HTR-8/SVneo (cell line): ENCODE measurements at places on chromosomes 12 and 14.

- DNase-seq, result no peak
These were observed 107.6 kb downstream of the PTPRB start for GRCh38 chr12:70529647-70530046.

DNA sequence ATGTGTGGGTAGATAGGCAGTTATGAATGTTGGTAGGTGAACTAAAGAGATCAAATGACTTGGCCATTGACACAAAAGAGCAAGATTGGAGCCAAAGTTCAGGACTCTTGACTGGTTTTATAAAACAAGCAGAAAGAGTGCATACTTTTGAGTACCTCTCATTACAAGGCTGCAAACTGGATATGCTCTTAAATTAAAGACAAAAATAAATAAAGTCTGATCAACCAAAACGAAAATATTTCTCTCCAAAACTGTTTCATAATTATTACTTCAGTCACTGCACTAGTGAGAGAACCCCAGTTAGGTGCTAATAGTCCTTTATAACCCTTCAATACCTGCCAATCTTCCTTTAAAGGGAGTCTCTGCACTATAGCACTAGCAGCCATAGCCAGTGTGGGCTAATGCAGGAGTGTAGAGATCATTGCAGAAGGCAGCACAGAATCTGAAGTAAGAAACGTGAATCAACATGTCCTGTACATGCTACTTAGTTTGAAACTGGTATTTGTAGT, 147.1 kb downstream of the FOXA1 start:
- no peak for DNase-seq

DNA sequence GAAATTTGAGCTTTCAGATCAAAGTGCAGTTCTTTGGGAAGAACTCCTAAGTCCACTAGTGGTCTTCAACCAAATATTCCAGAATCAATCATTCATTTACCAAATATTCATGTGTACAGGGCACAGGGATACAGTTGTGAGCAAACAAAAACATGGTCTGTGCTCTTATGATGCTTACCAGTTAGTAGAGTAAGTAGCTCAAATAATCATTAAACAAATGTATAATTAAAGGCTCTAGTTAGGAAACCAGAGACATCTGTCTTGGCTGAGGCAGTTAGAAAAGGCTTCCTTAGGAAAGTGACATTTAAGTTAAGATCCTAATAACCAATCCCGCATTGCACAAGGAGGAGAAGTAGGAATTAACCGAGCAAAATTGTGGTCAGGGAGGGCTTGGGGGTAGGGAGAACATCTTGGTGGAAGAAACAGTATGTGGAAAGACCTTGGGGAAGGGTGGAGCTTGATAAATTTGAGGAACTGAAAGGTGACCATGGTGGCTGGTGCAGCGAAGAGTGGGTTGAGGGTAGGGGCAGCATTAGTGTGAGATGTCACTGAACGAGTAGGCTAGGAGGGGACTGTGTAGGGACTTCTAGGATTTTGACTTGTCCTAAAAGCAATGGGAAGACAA, 40.0 kb downstream of the PEBP1 start:
- DNase-seq, result no peak

DNA sequence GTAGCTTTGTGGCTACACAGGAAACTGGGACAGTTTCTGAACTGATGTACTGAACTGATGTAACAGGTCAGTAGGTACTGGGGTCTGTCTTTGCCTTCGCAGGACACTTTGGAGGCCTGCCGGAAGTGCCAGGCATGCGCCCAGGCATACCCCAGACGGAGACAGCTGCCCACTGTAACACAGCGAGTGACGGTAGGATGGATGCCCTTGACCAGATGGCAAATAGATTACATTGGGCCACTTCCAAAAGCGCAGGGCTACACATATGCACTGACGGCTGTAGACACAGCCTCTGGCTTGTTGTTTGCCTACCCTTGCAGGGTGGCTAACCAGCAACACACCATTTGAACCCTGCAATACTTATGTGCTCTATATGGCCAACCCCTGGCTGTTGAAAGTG, 94.1 kb upstream of the TMPO start:
- DNase-seq, result no peak

DNA sequence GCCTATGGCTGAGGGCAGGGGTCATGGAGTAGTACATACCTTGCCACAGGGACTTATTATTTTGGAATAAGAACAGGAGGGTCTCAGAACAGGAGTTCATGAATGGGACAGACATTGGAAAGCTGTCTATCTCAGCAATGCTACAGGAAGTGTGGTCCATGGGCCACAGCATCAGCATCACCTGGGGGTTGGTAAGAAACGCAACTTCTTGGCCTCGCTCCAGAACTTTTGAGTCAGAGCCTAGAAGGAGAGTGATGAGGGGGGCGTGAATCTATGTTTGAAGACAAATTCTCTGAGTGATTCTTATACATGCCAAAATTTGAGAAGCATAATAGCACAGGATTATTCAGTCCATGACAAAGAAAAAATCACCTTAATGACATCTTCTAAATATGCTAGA, 156.6 kb downstream of the RPAP3 start:
- DNase-seq, result no peak

GRCh38 chr12:52870361-52871290, 21.8 kb upstream of the KRT78 start:
- DNase-seq, result peak; percentile 68

DNA sequence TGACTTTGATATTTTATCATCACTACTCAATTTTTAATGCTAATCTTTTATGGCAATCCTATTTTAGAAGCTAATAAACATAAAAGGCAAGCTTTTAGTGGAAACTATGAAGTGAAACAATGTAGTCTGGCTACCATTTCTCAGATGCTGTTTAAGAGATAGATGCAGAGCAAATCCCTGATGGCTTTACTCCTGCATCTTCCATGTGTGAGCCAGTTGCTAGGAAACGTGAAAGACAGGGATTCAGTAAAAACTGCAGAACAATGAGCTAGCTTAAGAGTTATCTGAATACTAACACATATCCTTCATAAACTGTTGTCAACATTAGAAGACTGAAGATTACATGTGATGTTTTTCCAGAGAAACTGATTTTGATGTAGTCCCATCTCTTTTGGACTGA, 112.6 kb downstream of the SLC2A13 start:
- DNase-seq, result no peak

DNA sequence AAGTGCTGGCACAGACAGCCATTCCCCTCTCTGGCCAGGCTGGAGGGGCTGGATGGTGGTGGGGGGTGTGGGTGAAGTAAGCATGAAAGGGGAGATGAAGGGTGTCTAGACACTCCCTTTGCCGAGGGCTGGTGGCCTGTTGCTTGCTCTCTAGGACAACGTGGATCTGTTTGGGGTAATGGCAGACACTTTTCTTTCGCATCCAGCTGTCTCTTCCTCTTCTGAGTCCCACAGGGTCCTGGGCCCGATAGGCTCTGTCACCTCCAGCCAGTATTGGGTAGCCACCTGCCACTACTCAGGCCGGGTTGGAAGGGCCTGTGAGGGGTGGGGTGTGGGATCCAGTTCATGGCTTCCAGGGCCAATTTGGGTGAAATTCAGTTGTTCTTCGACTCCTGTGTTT, 218.1 kb downstream of the CACNA1C start:
- no peak for DNase-seq

DNA sequence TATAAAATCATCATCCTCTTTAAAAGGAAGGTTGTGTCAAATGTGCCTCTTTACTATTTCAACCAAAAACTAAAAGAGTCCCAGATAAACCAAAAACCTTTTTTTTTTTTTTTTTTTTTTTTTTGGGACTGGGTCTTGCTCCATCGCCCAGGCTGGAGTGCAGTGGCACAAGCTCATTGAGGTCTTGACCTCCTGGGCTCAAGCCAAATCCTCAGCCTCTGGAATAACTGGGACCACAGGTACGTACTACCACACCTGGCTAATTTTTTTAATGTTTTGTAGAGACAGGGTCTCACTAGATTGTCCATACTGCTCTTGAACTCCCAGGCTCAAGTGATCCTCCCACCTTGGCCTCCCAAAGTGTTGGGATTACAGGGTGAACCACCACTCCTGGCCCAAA, 16.4 kb upstream of the SELPLG start:
- no peak for DNase-seq

DNA sequence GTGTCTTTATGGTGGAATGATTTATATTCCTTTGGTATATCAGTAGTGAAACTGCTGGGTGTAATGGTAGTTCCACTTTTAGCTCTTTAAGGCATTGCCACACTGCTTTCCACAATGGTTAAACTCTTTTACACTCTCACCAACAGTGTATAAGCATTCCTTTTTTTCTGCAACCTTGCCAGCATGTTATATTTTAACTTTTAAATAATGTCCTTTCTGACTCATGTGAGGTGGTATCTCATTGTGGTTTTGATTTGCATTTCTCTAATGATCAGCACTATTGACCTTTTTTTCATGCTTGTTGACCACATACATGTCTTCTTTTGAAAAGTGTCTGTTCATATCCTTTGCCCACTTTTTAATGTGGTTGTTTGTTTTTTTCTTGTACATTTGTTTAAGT, 142.5 kb downstream of the MSRB3 start:
- no peak for DNase-seq

- DNase-seq, result peak; percentile 17
These were observed 28.8 kb upstream of the CLMN start for GRCh38 chr14:95348395-95349080.

- no peak for DNase-seq
These were observed 89.2 kb upstream of the TMEM263 start for GRCh38 chr12:106866426-106867080.

DNA sequence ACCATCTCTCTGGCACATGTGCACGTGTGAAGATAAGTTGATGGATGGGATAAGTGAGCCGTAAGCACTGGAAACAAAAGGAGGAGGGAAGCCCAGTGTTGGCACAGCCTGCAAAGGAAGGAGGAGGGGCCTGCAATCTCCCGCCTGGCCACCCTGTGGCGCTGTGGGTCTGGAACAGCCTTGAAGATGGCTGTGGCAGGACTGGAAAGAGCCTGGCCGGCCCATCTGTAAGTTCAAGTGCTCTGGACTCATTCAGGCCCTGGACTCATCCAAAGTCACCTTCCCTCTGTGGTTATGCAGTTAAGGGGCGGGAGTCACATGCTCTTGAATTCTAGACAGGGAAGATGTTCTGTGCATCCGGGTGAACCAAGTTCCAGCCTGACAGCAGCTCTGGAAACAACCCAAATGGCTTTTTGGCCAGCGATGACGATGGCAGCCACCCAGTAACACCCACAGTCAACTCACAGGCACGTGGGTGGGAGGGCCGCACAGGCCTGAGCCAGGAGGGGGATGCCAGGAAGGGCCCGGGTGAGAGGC, 50.4 kb downstream of the CHGA start:
- peak; percentile 43 for DNase-seq

- no peak for DNase-seq
These were observed 6.1 kb downstream of the RAPGEF3 start for GRCh38 chr12:47752552-47752951.

DNA sequence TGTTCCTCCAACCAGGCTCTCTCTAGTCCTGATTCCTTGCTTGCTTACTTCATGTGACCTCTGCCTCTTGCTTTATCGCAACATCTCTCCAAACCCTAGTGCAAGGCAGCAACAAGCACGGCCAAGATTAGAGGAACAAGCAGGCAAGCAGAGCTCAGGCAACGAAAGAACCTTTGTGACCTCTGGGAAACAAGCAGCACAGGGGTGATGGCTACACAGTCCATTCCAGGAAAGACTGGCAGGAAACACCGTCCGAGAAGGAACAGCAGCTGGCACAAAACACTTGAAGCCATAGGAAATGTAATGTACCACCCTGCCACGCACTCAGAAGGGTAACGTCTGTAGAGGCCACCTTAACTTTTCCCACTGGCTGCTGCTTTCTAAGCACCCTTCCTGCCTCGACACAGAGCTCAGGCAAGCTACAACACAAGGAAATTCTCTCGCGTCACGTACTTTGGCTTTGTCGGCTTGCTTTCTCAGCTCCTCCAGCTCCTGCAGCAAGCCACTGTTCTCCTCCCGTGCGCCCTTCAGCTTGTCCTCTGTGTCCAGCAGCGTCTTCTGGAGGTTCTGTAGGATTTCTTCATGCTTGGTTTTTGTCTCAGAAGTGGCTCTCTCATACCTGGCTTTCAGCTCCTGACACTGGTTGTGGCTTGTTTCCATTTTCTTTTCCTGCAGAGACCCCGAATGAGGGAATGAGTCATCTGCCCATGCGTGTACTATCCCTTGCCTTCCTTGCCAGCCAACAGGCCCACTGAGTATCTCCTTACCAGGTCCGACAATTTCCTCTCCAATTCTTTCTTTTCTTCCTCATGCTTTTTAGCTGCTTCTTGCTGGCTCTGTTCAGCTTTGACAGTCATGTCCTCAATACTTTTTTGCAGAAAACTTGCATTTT, 61.4 kb upstream of the VPS33A start:
- no peak for DNase-seq

DNA sequence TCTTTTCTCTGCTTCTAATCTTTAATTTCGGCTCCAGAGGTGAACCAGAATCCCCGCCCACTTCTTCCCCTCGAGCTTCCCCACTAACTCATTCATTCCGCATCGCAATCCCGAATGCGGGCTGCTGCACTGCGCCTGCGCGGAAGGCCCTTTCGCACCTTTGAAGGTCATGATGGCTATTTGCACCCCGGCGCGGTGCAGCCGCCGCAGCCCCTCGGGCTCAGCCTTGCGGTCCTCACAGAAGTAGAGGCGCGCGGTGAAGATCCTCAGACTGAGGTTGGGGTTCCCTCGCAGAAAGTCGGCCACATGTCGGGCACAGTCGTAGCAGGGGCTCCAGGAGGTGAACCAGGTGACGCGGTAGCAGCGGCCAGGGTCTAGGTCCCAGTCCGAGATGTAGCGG, 7.6 kb downstream of the AICDA start:
- no peak for DNase-seq

DNA sequence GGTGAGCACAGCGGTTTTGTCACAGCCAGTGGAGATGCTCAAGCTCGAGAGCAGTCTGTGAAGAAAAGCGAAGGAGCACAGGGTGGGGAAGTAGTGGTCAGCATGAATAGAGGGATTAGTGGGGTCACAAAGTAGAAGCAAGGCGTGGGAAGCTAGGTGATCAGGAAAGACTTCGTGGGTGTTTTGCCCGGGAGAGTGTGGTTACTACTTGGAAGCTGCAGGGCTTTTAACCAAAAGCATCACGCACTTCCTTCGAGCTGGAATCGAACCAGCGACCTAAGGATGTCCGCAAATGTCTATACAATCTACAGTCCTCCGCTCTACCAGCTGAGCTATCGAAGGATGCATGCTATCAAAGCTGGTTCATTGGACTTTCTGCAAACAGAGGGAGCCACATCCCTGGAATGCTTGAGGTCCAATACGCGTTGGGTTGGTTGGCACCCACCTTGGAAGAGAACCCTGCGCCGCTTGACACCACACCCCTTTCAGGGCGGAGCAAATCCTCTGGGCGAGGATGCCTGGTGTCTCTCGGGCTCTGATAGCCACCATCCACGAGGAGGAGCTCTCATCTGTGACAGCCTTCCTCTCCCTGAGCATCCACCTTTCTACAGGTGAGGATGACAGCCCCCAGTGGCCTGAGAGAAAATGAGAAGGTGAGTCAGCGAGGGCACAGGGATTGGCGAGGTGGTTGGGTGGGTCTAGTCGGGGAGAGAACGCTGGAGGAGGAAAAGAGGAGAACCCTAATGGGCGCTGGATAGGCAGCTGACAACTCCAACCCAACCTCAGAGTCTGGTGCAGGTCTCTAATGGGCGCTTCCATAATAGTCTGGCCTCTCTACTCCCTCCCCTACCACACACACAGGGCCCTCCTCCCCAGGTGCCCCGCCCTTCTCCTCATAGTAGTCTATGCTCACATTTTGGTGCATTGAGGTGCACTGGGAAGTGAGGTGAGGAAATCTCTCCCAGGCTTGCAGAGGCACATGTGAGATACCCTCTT, 16.0 kb upstream of the OR6S1 start:
- DNase-seq, result no peak
